ENCODE measurements at places on chromosomes 2 and 18.

GRCh38 chr2:28449488-28450395 is 46.1 kb upstream of the PLB1 start:
- DNase-seq = no peak

DNA sequence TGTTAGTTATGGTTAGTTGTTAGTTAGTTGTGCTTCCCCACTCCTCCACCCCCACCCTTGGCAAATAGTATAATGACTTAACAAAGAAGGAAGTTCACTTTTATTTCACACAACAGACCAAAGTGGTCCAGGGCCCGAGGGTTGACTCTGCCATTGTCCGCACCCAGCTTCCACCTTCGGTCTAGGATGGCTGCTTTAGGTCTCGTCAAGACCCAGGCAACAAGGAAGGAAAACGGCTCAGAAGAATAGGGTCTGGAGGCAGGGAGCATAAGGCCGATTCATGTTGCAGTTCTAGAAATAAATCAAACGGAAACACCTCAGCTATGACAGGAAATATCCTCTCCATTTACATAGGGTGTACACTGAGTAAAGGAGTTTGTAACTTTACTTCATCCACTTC is 206.0 kb upstream of the CXCR4 start:
- DNase-seq = no peak

GRCh38 chr2:239744706-239745340 is 280.3 kb downstream of the NDUFA10 start:
- DNase-seq = no peak

- DNase-seq = peak; percentile 79
Measured at GRCh38 chr2:46954951-46955571, 39.5 kb upstream of the MCFD2 start.

- DNase-seq = peak; percentile 26
Measured at GRCh38 chr2:197011801-197012641, 85.5 kb upstream of the PGAP1 start.

- no peak for DNase-seq
Measured at GRCh38 chr2:217979151-217979811, 23.5 kb downstream of the TNS1 start.

DNA sequence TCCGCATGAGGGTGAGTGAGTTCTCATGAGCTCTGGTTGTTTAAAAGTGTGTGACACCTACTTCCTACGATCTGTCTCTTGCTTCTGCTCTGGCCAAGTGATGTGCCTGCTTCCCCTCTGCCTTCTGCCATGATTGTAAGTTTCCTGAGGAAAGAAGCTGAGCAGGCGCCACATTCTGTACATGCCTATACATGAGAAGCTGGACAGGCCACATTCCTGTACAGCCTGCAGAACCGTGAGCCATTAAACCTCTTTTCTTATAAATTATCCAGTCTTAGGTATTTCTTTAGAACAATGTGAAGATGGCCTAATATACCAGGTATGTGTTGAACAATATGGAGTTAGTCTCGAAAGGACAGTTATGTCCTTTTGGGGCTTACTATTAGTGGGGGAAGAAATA is 281.0 kb downstream of the ALK start:
- no peak for DNase-seq

DNA sequence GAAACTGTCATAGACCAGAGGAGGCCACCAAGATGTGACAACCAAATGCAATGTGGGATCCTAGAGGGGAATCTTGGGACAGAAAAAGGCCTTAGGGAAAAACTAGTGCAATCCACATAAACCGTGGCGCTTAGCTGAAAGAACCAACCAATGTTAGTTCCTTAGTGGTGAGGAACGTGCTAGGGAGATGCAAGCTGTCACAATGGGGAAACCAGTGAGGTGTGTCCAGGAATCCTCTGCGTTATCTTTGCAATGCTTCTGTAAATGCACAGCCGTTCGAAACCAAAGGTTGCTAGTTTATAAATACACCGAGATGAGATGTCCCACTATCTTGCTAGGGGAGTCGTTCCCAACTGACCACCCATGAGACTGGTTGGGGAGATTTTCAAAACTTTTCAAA is 157.0 kb upstream of the ID2 start:
- no peak for DNase-seq

GRCh38 chr2:54904836-54905235 is 145.4 kb downstream of the RTN4 start:
- no peak for DNase-seq

DNA sequence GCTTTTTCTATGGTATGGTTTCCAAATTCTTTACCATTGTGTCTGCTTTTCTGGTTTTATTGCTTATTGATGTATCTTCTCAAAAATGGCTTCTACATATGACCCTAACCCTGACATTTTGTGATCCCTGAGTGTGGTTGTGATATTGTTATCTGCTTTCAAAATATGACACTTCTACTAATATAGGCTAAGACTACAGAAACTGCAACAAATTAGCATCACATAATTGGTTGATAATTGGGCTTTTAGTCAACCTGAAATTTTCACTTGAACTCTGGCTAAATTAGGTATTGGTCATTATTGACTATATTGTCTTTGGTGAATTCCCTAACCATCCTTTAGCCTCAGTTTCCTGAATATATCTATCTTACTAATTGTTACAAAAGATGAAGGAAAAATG is 246.1 kb downstream of the PIK3C3 start:
- DNase-seq = no peak

GRCh38 chr2:169822036-169822435 is 2.7 kb downstream of the METTL5 start:
- no peak for DNase-seq

- no peak for DNase-seq
Measured at GRCh38 chr18:28045176-28045810, 131.6 kb downstream of the CDH2 start.

- DNase-seq = no peak
Measured at GRCh38 chr18:35303610-35304009, 13.6 kb upstream of the ZSCAN30 start.

DNA sequence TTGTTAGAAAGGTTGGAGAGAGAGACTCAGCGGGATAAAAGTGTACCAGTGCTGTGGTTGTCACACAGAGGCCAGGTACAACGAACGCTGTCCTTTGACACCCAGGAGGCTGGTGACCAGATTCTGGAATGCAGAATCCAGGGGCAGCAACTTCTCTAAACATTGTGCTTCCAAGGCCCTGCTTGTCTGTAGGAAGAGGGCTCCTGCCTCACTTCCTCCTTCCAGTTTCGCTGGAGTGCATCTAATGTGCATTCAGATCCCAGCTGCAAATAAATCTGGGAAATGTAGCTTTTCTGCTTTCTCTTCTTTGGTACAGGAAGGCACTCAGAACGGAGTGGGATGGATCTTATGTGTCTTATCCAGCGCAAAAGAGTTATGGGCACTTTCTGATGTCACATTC is 171.8 kb upstream of the ATP5MC3 start:
- DNase-seq = no peak

DNA sequence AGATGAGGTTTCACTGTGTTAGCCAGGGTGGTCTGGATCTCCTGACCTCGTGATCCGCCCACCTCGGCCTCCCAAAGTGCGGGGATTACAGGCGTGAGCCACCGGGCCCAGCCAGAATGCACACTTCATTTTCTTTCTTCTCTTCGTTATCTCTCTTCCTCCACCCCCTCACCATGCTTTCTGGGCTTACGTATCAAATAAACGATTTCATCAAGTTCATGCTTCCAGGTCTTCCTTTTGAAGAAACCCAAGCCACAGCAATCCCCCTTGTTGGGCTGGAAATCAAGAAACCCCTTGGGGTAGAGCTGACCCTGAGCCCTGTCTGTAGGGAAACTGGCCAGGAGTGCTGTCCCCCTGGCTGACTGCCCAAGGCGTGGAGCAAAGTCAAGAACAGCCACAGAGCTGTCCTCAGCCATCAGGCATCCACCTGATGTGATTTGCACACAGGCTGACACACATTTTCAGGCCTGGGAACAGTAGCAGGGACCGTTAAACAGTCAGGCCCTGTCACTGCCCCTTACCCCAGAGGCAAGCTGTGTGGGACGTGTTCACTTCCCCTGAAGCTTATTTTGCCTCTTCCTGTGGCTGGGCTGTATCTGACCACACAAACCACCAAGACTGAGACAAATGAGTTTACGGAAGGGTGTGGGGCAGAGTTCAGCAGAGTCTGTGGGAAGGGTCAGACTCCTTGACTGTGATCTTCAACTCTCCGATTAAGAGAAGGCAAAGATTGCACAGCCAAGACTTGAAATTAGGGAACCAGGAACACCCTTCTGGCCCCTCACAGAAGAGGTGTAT is 15.1 kb upstream of the NMUR1 start:
- no peak for DNase-seq

GRCh38 chr2:189685540-189686229 is 11.2 kb downstream of the ANKAR start:
- DNase-seq = no peak

GRCh38 chr2:5826979-5827655 is 134.9 kb downstream of the SOX11 start:
- no peak for DNase-seq

- no peak for DNase-seq
Measured at GRCh38 chr2:61247204-61247812, 85.3 kb downstream of the C2orf74 start.

GRCh38 chr2:133502678-133503077 is 65.6 kb downstream of the NCKAP5 start:
- no peak for DNase-seq

DNA sequence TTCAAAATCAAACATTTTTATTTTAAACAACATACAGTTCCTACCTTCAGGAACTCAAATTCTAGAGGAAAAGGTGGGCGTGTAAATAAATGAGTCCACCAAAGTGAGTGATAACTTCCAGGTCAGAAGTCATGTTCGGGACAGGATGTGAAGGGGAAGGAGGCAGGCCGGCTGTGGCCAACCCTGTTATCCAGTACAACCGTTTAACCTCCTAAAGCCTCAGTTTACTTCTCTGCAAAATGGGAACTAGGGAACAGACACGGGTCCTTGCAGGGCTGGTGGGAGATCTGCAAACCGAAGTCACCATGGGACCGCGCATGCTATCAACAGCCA is 373 bp downstream of the EIPR1 start:
- no peak for DNase-seq

GRCh38 chr2:239297142-239298004 is 103.4 kb downstream of the HDAC4 start:
- DNase-seq = no peak

- no peak for DNase-seq
Measured at GRCh38 chr2:88885679-88886416, 194.4 kb downstream of the RPIA start.

GRCh38 chr2:178731300-178731699 is 75.9 kb downstream of the TTN start:
- no peak for DNase-seq

GRCh38 chr2:11396467-11397445 is 52.3 kb upstream of the ROCK2 start:
- DNase-seq = no peak

DNA sequence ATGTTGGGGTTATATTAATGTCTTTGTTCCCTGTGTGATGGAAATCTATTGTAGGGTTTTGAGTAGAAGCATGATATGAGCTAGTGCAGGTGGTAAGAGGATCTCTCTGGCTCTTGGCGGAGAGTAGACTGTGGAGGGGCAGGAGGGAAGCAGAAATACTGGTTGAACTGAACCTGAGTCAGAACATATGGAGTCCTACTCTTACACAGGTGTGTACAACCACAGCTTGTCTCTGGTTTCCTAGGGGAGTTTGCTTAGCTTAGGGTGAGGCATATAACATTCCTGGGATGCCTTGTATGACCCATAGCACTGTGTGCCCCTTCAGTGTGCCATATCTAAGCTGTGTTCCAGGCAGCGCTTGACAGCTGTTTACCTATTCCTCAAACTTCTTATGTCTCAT is 97.3 kb upstream of the GCFC2 start:
- no peak for DNase-seq

DNA sequence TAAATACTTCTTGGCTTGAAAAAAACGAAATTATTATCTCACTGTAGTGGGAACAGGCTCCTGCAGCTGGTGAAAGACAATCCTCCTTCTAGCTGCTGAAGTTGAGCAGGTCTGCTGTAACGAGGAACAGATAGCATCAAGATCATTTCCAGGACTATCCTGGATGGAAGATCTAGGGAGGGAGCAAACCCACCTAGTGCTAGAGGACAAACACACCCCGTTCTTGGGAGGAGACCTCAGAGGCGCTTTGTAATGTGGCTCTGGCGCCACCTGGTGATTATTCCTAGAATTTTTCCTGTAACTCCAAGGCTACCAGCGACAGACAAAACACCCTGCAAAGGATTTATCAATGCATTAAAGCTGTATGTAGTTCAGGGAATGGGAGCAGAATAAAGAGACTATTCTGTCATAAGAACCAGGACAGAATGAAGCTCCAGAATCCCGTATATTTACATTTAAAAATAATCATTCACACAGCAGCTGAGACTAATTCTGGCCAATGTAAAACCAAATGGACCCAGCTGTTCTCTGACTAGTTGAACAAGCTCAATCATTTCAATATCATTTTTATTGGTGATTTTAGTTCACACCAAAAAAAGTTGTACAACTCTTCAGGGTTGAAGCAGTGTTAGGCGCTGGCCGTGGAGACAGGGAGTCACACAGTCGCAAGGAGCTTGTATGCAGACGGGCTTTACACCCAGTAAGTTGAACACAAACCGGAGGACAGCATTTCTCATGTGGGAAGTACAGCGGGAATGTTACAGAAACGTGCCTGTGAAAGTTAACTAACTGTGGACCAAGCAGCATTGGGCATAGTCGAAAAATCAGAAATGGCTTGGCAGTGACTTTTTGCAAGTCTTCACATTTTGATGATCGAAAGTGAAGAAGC is 290.3 kb downstream of the TRIB2 start:
- DNase-seq = peak; percentile 30

DNA sequence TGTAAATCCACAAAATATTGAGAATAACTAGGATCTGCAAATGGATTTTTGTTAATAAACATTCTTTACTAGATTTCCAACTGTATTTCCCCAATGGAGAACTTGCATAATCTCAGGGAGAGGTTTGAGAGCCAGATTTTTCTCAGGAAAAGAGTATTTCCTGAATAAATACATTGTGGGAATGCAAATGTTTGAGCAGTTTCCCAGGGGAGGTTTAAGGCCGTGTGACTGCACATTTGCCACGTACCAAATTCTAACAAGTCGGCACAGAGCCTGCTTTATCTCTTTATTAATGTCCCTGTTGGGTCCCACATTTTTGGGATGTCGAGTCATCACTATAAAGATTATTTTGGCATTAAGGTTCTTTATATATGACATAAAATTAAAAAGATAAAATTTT is 27.0 kb downstream of the TFPI start:
- no peak for DNase-seq

All from amniotic stem cell (primary cell).